ENCODE measurements at places on chromosomes 4 and X.

- no peak for DNase-seq
Observed at GRCh38 chr4:153710681-153711080, 26.6 kb downstream of the TLR2 start.

DNA sequence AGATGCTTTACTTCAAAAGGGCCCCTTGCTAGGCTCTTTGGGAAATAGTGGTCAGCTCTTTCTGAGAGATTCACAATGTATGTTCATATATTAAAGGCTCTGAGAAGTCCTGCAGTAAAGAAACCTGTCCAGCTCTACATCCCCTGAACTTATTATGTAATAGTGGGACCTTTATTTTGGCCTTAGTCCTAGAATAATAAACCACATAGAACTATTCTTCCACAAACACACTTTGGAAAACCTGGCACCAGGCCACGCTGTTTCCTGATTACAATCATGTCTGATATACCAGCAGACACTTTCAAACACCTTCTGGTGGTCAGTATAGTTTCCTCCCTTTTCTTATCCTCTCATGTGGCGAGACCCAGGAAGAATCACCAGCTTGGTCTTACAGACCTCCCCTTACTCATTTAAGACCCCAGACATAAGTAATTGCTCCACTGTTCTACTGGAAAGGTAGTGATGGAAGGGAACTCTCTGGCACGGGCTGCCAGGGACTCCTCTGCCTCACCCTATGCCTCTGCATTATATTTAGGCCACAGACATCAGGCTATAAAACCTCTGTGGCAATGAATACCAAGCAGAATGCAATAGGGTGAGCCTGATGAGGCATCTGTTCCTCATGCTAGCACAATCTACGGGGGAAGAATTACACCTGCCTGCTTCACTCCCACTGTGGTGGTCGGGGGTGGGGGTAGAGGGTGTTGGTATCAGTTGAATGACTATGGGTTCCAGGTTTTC, 5.7 kb upstream of the PPEF1 start:
- DNase-seq, result no peak

DNA sequence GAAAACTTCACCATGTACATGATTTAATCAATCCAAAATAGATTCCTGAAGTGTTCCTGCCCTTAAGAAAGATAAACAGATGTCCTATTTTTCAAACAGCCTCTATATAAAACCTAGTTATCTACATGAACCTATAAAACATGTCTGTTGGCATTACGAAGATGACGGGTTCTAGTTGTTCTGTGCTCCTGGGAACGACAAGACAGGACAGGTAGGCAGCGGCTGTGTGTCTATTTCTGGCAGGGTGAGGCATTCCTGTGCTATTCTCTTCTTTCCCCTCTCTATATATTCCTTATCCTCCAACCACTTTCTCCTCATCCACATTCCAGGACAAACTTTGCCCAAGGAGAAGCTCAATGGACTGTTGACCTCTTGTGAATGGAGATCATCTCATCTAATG, 6.1 kb downstream of the FAT1 start:
- no peak for DNase-seq

DNA sequence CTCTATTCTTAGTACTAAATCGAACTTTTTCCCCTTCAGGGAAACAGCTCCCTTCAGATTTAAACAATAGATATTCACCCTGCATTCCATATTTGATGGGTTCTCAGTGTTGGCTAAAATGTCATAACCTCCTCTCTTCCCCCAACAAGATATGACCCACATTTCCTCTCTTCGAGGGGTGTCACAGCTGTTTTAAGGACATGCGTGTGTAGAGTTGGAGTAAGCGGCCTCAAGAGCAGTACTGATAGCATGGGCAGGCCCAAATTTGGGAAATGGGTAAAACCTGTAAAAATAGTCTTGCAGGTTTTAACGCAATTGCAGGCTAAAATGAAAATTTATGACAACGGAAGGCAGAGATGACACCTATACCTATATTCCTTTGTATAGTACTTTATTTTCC, 28.7 kb downstream of the SAT1 start:
- DNase-seq, result no peak

DNA sequence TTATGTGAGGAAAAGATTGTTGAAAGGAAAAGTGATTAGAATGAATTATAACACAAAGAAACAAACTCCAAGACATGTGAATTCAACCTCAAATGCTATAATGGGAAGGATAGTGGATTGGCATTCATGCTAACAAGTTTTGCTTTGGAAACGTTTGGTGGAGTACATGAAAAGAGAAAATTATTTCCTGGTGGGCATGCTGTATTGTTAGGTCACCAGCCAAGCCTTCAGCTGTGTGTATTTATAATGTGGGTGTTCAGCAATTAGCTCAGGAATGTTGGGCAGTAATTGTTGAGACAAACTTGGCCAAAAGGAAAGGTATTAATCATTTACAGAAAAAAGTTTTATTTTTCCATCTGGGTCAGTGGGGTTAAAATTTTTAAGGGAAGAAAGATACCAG, 198.9 kb upstream of the ARSJ start:
- no peak for DNase-seq

DNA sequence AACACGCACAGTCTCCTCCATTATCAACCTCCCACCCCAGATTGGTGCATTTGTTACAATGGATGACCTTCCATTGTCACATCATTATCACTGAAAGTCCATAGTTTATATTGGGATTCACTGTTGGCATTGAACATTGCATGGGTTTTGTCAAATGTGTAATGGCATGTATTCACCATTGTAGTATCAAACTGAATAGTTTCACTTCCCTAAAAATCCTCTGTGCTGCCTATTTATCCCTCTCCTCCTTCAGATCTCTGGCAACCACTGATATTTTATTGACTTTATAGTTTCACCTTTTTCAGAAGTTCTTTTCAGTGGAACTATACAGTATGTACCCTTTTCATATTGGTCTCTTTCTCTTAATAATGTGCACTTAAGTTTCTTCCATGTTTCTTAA, 1565.4 kb downstream of the PCDH18 start:
- DNase-seq, result no peak

- DNase-seq, result no peak
Observed at GRCh38 chr4:35824231-35824630, 420.1 kb downstream of the ARAP2 start.

DNA sequence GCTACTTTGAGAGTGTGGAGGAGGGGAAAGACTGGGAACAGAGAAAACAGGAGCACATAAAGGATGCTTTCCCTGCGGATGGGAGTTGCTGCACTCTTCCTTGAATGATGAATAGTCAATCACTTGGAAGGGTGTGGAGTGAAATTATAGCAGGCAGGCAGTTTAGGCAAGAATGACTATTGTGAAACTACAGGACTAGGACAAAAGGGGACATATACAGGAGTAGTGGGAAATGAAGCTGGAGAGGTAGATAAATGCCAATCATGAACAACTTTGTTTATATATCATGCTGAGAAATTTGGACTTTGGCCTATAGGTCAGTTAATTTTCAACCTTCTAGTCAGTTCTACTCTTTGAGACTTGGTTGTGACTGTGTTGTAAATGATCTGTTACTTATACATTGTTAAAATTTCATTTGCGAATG, 76.9 kb downstream of the PAQR3 start:
- DNase-seq, result no peak

GRCh38 chrX:50436797-50437196, 33.8 kb downstream of the DGKK start:
- DNase-seq, result no peak

All from H1 (cell line).